ENCODE measurements at places on chromosomes 11 and 22.

DNA sequence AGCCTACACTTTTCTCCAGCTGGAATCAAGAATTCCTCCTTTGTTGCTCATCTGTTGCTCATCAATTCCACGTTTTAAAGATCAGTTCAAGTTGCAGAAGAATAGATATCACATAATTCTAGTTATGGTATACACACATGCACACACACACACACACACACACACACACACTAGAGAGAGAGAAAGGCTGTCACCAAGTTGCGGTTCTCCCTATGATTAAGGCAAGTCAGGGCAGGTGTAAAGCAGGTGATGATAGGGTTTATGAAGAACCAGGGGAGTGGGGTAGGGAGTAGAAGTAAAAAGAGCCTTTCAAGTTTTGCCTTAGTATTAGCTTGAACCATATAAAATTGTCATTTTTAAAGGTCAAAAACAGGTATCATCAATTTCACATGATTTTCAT, 31.7 kb upstream of the TMPRSS4 start:
- DNase-seq, result no peak

DNA sequence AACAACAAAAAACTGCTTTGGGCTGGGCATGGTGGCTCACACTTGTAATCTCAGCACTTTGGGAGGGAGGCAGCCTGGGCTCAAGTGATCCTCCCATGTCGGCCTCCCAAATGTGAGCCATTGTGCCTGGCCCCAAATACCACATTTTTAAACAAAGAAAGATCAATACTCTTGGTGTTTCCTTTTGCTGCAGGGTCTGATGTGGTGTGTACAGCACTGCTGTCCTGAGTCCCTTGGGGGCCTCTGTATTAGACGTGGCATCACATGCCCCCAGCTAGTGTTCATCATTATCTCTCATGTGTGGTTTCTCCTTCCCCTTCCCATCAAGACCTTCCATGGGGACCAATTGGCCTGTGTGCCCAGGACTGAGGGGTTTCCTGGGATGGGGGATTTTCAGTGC, 20.5 kb upstream of the XBP1 start:
- no peak for DNase-seq

- DNase-seq, result no peak
Measured at GRCh38 chr22:27882507-27883290, 36.4 kb downstream of the PITPNB start.

GRCh38 chr11:68694431-68695297, 10.3 kb downstream of the GAL start:
- DNase-seq, result no peak

DNA sequence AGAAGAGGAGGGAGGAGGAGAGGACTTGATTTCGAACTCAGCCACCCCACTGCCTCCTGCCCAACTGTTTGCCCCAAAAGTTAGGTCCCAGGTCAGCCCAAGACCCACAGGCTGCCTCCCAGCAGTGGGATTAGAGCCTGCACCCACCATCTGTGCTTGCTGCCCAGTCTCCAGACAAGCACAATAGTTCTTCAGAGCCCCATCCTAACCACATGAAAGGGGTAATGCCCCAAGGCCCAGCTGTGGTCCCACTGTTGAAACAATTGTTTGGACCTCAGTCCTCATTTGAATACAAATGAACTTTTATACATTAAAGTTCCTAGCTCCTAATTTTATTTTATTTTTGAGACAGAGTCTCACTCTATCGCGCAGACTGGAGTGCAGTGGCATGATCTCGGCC, 5.4 kb upstream of the VPS51 start:
- no peak for DNase-seq

DNA sequence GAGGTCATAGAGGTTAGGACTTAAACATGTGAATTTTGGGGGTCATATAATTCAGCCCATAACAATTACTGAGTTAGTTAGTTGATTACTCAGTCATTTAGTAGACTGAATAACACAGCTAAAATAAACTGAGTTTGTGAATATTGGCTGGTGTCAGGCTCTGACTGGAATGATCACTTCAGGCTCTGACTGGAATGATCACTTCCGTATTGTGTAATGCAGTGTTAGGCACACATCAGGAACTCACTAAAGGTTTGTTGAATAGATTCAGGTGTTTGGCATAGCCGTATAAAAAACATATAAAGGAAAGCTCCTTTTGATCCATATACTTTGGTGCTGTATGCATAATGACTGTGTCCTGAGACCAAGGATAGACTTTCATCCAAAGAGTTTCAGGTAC, 610.5 kb downstream of the INSC start:
- no peak for DNase-seq

DNA sequence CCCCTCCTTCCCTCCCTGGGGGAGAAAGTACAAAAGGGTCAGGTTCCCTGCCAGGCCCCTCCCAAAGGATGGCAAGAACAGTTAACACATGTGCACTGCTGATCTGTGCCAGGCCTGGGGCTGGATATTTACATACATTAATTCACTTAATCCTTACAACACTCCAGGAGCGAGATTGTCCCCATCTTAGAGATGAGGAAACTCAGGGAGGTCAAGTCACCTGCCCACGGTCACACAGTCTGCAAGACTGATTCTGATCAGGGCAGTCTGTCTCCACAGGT, 36.5 kb downstream of the NECTIN1 start:
- no peak for DNase-seq

- DNase-seq, result peak; percentile 62
Measured at GRCh38 chr22:23251445-23252093, 71.3 kb downstream of the BCR start.

DNA sequence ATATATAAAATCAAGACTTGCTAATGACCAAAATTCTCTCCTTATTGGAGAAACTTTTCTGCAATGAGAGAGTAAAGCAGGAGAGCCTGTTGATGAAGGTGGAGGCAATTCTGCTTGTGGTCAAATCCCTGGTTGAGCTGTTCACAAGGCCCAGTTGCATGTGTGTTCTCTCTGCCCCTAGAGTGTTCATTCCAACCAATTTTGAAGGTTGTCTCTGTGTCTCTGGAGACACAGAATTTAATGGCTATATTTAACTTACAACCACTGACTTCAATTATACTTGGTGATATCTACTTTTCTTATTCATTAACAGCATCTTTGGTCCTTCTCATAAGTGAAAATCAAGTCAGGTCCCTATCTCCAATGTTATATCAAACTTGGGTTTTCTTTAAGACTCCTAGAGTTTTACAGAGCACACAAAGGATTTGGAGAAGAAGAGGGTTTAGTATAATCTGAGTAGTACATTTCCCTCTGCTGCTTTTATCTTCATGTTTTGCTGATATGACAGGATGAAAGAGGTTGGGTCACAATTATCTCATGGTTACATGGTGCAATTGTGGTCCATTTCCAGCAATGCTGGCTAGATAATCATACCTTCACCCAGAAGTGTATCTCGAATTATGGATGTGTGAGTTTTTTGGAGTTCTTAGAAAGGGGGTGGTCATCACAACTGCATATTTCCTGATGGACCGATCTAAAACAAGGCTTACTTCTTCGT, 4.0 kb downstream of the OOSP4A start:
- no peak for DNase-seq

- no peak for DNase-seq
Measured at GRCh38 chr22:48068323-48068885, 1306.0 kb downstream of the TBC1D22A start.

GRCh38 chr11:11717064-11717725, 95.4 kb upstream of the GALNT18 start:
- DNase-seq, result no peak

DNA sequence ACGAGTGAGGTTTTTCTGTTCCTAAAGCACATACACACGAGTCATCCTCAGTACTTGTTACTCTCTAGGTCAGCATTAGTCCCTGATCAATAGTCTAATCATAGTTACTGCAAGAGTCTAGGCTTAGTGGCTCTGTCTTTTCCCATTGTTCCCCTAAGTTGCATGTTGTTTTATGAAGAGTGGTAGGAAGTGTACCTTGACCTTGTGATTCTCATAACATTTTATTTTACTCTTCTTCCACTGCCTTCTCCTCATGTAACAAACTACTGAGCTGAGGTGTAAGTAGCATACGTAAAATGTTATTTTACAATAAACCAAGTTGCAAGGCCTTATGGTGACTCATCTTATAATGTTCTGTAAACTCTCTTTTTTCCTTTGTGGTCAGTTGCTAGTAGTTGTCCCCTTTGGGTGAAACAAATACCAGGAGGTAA, 15.0 kb downstream of the METTL15 start:
- no peak for DNase-seq

DNA sequence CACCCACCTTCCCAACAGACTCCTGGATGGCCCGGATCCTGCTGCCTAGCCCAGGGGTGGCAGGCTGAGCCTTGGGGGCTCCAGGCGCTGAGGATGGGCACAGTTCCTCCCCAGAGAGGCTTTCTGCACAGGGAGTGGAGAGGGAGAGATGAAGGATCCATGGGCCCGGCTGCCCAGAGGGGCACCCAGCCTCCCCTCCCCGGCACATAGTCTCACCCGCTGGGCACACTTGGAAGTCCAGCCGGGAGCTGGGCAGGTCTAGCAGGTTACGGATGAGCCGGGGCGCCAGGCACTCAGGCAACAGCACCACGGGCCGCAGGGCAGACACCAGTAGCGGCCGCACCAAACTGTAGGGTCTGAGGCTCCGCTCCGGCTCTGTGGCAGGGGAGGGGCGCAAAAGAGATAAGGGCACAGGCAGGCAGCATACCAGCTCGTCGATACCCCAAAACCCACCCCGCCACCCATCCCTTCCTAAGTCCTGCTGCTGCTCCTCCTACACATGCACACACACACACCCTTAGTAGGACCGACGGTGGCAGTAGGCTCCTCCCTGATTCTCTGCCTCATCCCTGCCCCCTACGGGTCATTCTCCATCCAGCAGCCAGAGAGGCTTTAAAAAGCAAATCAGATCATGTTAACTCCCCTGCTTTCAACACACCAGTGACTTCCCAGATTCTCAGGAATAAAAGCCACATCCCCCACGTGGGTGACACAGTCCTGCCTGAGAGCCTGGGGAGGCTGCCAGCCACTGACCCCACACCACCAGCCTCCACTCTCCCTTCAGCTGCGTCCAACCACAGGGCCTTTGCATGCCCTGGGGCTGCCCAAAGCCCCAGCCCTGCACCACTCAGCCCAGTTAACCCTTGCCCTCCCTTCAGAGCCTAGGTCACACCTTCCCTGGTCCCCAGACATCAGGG, 6.5 kb upstream of the MFNG start:
- peak; percentile 40 for DNase-seq
